ENCODE measurements at places on chromosomes 6 and 20.

DNA sequence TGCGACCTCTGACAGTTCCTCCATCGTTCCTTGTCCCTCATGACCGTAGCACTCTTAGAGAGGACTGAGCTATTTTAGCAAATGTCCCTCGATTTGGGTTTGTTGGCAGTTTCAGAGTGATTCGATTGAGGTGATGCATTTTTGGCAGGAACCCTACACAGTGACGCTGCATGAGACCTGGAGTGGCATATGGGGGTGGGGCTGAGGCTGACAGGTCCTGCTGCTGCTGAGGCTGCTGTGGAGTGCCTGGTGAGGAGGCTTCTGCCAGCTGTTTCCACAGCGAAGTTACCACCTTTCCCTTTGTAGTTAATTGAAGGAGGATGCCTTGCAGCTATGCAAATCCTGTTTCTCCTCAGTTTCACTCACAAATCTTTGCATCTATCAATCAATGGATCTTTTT is 19.8 kb downstream of the PXDC1 start:
- no peak overlapping the region for H3K27ac ChIP-seq
- H3K27me3 ChIP-seq = no peaks in the 10 kb centered on the region
- H3K4me1 ChIP-seq = no peaks in the 10 kb centered on the region
- no peak for DNase-seq

- no peak for DNase-seq
- no peaks in the 10 kb centered on the region for H3K36me3 ChIP-seq
- no peaks in the 10 kb centered on the region for H3K4me1 ChIP-seq
- H3K4me3 ChIP-seq = no peak overlapping the region
- H3K27ac ChIP-seq = no peak overlapping the region
Observed at GRCh38 chr6:69802995-69803394, 6.2 kb upstream of the LMBRD1 start.

DNA sequence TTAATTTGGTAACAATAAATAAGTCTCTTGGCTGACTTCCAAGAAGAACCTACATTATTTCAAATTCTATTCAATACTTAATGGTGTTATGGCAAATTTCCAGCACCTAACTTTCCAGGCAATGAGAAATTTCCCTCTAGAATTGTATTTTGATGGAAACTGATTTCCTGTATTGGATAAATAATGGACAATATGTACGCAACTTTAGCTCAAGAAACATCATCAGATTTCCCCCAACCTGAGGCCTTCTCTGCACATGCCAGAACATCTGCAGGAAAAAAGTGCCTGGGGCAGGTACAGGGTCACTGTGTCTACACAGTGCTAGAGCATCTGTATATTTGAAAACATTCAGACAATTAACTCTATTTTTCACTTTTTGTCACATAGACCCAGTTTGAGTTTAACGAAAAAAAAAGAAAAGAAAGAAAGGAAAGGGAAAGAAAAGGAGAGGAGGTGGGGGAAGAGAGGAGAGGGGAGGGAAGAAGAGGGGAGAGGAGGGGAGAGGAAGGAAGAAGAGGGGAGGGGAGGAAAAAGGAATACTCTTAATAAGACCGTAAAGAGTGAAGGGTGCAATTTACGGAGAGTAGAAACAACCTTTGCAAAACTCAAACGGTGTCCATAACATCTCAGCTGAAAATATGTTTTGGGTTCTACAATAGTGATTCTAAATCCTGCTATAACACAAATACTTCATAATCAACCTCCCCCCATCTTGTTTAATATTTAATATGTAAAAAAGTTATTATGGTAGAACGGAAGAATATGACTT is 130.0 kb downstream of the TSHZ2 start:
- H3K27ac ChIP-seq = no peak overlapping the region
- H3K4me1 ChIP-seq = peaks cover 25% of the 10 kb centered on the region
- DNase-seq = no peak
- H3K4me3 ChIP-seq = no peak overlapping the region

DNA sequence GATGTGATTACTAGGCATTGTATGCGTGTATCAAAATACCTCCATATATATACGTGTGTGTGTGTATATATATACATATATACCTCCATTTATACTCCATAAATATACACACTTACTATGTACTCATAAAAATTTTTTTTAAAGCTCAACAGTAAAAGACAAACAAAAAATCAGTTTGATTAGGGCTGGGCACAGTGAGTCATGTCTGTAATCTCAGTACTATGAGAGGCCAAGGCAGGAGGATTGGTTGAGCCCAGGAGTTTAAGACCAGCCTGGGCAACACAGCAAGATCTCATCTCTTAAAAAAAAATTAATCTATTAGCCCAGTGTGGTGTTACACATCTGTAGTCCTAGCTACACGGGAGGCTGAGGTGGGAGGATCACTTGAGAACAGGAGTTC is 24.6 kb downstream of the PDSS2 start:
- H3K27ac ChIP-seq = no peak overlapping the region
- no peaks in the 10 kb centered on the region for H3K4me1 ChIP-seq
- no peak for DNase-seq
- no peak overlapping the region for H3K4me3 ChIP-seq
- H3K27me3 ChIP-seq = no peaks in the 10 kb centered on the region

- H3K4me3 ChIP-seq = no peak overlapping the region
- H3K4me1 ChIP-seq = peaks cover 9% of the 10 kb centered on the region
- H3K27ac ChIP-seq = no peak overlapping the region
- no peaks in the 10 kb centered on the region for H3K27me3 ChIP-seq
Observed at GRCh38 chr6:33407132-33407718, 3.6 kb upstream of the PHF1 start.

DNA sequence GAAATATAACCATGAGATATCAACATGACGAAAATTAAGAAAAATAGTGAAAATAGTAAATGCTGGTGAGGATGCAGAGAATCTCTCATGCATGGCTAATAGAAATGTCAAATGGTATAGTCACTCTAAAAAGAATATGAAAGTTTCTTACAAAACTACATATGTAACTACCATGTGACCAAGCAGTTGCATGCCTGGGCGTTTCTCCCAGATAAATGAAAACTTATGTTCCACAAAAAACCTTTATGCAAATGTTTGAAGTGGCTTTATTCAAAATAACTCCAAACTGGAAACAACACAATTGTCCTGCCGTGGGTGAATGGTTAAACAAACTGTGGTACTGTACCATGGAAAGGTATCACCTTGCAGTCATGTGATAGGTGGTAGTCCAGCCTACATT is 112.4 kb downstream of the HDGFL1 start:
- no peaks in the 10 kb centered on the region for H3K4me1 ChIP-seq
- no peak for DNase-seq
- no peak overlapping the region for H3K4me3 ChIP-seq
- H3K27ac ChIP-seq = no peak overlapping the region
- no peaks in the 10 kb centered on the region for H3K27me3 ChIP-seq

DNA sequence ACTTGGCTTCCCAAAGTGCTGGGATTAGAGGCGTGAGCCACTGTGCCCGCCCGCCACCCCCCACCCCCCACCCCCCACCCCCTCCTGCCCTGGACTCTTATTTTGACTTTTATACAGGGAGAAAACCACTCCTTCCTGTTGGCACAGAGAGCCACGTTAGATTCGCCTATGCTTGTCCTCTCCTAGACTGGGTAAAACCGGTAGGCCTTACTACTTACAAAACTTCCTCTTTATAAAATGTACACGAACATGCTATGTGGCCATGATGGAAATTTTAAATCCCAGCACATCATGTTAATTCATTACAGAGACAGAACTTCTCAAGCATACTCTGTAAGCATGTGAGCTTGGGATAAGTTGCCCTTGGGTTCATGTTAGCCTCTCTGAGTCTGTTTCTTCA is 124.2 kb downstream of the SLC24A3 start:
- DNase-seq = no peak
- H3K36me3 ChIP-seq = no peaks in the 10 kb centered on the region
- H3K27ac ChIP-seq = no peak overlapping the region
- peaks cover 20% of the 10 kb centered on the region for H3K4me1 ChIP-seq
- no peaks in the 10 kb centered on the region for H3K27me3 ChIP-seq
- H3K4me3 ChIP-seq = no peak overlapping the region

GRCh38 chr20:33137195-33137594 is 30.8 kb upstream of the BPIFA2 start:
- no peak for DNase-seq
- no peaks in the 10 kb centered on the region for H3K27me3 ChIP-seq
- no peak overlapping the region for H3K27ac ChIP-seq
- H3K4me1 ChIP-seq = no peaks in the 10 kb centered on the region
- H3K36me3 ChIP-seq = no peaks in the 10 kb centered on the region

DNA sequence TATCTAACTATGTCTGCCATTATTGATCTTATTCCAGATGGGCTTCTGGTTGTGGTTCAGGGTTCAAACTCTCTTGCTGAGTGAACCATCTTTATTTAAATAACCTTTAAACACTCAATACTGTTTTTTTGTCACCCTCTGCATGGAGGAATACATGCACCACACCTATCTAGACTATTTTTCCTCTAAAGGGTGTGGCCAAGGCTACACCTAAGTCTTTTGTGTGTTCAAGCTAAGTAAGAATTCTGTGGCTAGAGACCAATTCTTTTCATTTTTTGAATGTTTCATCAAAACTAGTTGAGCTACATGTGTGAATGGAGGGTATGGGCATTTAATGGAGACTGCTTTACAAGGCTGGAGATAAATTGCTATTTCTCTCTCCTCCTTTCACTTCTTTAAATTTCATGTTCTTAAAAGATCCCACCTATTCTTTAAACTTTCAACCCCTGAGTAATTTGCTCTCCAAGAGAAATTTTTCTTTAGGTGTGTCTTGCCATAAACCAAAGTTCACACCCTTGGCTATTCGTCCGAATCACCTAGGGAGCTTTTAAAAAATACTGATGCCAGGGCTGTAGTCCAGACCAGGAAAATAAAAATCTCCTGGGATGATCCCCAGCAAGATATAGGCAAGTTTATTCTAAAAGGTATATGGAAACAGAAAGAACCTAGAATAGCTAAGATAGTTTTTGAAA is 24.8 kb upstream of the MBOAT1 start:
- peaks cover 1% of the 10 kb centered on the region for H3K4me1 ChIP-seq
- no peak overlapping the region for H3K4me3 ChIP-seq
- DNase-seq = no peak
- H3K36me3 ChIP-seq = no peaks in the 10 kb centered on the region
- H3K27ac ChIP-seq = no peak overlapping the region
- H3K27me3 ChIP-seq = no peaks in the 10 kb centered on the region

DNA sequence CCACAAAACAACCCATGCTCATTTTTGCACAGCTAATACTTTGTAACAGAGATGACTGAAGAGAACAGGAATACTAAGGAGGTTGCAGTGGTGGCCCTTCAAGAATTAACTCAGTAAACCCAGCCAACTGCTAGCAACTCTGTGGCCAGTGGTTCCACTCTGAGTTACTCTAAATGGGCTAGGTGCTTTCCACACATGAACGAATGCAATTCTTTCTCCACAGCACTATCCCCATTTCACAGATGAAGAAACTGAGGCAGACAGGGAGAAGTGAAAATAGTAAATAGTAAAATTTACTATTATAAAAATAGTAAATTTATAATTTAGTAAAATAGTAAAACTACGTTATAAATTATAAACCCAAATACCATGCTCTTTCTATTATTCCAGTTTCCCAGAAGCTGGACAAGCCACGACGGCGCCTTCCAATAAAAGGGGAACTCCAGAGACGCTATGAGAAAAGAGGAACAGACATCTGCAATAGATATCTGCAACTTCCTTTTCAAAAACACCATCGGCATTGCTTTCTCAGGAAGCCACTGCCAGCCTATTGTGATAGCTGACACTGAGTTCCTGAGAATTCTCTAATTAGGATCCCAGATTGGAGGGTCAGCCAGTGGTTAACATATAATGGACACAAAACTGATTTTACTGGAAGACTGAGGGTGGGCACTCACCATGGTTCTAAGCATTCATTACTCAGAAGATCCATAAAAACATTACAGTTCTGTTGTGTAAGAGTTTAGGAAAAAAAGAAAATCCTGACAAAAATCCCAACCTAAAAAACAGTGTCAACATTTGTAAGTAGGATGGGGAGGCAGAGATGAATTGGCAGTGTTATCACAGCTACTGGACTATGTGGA is 16.2 kb downstream of the FKBP1A start:
- DNase-seq = no peak
- H3K36me3 ChIP-seq = peaks cover 35% of the 10 kb centered on the region
- H3K4me1 ChIP-seq = peaks cover under 1% of the 10 kb centered on the region
- H3K27me3 ChIP-seq = no peaks in the 10 kb centered on the region

GRCh38 chr6:128694303-128695009 is 174.1 kb upstream of the PTPRK start:
- no peaks in the 10 kb centered on the region for H3K4me1 ChIP-seq
- no peak overlapping the region for H3K27ac ChIP-seq
- no peak overlapping the region for H3K4me3 ChIP-seq
- no peaks in the 10 kb centered on the region for H3K27me3 ChIP-seq
- no peaks in the 10 kb centered on the region for H3K36me3 ChIP-seq

DNA sequence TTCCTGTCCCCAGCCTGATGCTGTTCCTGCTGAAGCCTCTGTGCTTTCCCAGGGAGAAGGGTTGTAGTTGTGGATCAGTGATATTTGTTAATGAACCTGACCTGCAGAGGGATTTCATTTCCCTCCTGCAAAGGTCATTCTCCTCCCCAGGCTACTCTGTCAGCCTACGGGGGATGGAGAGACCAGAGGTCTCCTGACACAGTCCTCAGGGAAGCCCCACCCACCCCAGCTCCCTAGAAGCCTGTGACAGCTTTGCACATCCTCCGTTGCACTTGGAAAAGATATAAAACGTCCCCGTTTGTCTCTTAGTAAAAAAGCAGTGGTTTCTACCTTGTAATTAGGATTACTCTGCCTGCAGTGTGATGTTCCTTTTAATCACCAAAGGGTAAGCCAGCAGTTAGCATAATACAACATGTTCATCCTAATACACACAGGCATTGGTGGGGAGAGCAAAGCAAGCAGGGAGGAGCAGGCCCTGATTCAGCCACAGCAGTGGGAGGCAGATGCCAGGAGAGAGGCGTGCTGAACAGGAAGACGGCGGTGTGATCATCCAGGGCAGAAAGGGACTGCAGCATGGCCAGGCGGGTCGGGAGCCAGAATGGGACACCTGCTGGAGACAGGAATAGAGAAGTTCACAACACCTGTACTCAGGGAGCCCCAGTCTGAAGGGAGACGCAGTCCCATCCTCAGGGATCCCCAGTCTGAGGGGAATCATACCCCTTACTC is 293.5 kb downstream of the LRFN2 start:
- no peak overlapping the region for H3K4me3 ChIP-seq
- no peaks in the 10 kb centered on the region for H3K27me3 ChIP-seq
- DNase-seq = no peak
- no peaks in the 10 kb centered on the region for H3K4me1 ChIP-seq
- H3K27ac ChIP-seq = no peak overlapping the region

DNA sequence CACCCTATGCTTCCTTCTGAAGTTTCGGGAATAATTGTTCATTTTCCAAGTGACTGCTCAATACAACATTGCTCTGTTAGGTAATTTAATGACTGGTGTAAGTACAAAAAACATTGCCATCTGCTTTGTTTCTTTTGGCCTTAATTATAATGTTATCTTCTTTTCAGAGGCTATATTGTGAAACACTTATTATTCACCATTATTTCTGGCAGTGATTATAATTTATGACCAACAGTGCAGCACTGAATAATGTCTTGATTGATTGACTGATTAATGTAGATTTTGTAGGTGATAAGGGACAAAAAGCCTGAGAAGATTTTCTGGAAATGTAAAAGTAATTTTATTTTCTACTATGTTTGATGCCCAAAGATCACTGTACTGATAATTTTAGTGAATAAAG is 377.7 kb downstream of the PLCB1 start:
- no peak overlapping the region for H3K27ac ChIP-seq
- H3K4me1 ChIP-seq = no peaks in the 10 kb centered on the region
- H3K36me3 ChIP-seq = no peaks in the 10 kb centered on the region
- no peak for DNase-seq
- no peak overlapping the region for H3K4me3 ChIP-seq
- H3K27me3 ChIP-seq = no peaks in the 10 kb centered on the region

GRCh38 chr6:24052590-24052961 is 73.4 kb upstream of the NRSN1 start:
- H3K36me3 ChIP-seq = no peaks in the 10 kb centered on the region
- H3K27me3 ChIP-seq = no peaks in the 10 kb centered on the region
- H3K4me1 ChIP-seq = no peaks in the 10 kb centered on the region
- H3K4me3 ChIP-seq = no peak overlapping the region
- no peak overlapping the region for H3K27ac ChIP-seq
